Activated naive CD8-positive, alpha-beta T cell treated with anti-CD3 and anti-CD28 coated beads, Interleukin-2, amount 10 ng/mL, durations not matched to agents 7 days and 5 days (primary cell): ENCODE measurements at places on chromosomes 13 and 19.

DNA sequence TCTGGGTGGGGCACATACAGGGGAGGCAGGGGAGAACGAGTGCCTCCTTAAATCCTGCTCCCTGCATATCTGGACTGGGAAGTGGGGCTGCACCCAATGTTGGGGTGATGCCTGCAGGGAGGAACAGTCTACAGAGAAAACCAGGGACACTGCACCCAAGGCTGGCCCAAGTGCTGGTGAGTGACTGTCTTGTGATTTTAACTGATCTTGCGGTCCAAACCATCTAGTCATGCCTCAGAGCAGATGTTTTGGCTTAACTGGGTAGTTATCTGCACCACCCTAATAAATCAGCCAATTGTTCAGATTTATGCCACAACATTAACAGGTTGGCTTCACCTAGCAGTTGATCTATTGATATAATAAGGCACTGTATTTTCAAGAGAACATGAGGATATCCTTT lies 219.2 kb upstream of the IRS2 start:
- H3K36me3 ChIP-seq, result no peaks in the 10 kb centered on the region
- no peak overlapping the region for H3K27ac ChIP-seq
- H3K4me3 ChIP-seq, result no peak overlapping the region
- H3K27me3 ChIP-seq, result no peaks in the 10 kb centered on the region
- H3K4me1 ChIP-seq, result no peaks in the 10 kb centered on the region
- no peak for DNase-seq

DNA sequence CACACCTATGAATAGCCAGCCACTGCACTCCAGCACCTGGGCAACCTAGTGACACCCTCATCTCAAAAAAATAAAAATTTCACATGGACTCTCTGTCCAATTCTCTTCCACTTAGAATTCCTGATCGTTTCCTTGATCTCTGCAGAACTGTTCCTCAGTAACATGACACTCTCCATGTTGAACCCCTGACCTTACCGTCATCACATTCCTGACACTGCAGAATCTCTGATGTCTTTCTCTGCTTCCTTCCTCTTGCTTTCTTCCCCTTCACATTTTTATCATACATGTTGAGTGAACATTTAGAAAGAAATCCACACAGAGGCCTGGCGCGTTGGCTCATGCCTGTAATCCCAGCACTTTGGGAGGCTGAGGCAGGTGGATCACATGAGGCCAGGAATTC lies 15.0 kb downstream of the ZNF114 start:
- peaks cover 2% of the 10 kb centered on the region for H3K27me3 ChIP-seq
- DNase-seq, result no peak
- peaks cover 13% of the 10 kb centered on the region for H3K36me3 ChIP-seq
- H3K27ac ChIP-seq, result no peak overlapping the region
- no peak overlapping the region for H3K4me3 ChIP-seq

- no peak for DNase-seq
- no peak overlapping the region for H3K27ac ChIP-seq
- peaks cover 9% of the 10 kb centered on the region for H3K4me1 ChIP-seq
- H3K36me3 ChIP-seq, result peaks cover 14% of the 10 kb centered on the region
- H3K27me3 ChIP-seq, result no peaks in the 10 kb centered on the region
- H3K4me3 ChIP-seq, result no peak overlapping the region
These were observed 8.4 kb downstream of the DYRK1B start for GRCh38 chr19:39825531-39826076.

- no peak overlapping the region for H3K4me3 ChIP-seq
- no peaks in the 10 kb centered on the region for H3K27me3 ChIP-seq
- H3K4me1 ChIP-seq, result no peaks in the 10 kb centered on the region
These were observed 1417.3 kb downstream of the OLFM4 start for GRCh38 chr13:54445865-54446264.

DNA sequence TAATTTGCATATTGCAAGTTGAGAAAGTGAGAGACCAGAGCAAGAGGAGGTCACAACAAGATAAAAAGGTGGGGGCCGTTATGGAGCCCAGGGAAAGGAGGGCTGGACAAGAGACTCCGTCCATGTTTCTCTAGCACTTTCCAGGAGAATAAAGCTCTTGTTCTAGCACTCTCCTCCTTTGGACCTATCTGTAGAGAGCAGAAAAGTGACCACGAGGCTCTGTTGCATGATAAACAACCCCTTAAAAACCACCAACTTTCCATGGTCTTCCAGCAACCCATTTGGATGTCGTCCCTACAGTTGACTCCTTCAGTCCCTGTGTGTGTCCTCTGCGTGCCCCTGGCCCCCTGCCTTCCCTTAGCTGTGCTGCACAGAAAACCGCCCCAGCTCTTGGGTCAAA lies 4.1 kb upstream of the ARL11 start:
- H3K27me3 ChIP-seq, result peaks cover 4% of the 10 kb centered on the region
- no peak overlapping the region for H3K27ac ChIP-seq
- no peak for DNase-seq

DNA sequence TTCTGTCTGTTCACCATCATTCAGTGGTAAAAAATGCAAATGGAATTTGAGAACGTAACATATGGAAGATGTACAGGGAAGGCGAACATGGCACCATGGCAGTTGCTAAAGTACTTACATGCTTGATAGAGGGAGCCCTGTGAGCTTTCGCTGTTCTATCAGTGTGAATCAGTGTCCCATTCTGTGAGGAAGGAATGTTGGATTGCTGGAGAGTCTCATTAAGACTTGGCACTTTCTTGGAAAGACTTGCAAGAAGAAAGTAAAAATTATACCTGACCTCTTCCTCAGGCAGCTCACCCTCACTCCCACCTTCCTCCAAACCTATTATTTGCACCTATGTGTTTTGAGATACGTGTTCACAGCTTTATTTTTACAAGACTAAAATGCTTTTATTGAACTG lies 43.5 kb downstream of the FREM2 start:
- DNase-seq, result no peak
- no peak overlapping the region for H3K27ac ChIP-seq
- H3K4me3 ChIP-seq, result no peak overlapping the region
- H3K27me3 ChIP-seq, result no peaks in the 10 kb centered on the region

DNA sequence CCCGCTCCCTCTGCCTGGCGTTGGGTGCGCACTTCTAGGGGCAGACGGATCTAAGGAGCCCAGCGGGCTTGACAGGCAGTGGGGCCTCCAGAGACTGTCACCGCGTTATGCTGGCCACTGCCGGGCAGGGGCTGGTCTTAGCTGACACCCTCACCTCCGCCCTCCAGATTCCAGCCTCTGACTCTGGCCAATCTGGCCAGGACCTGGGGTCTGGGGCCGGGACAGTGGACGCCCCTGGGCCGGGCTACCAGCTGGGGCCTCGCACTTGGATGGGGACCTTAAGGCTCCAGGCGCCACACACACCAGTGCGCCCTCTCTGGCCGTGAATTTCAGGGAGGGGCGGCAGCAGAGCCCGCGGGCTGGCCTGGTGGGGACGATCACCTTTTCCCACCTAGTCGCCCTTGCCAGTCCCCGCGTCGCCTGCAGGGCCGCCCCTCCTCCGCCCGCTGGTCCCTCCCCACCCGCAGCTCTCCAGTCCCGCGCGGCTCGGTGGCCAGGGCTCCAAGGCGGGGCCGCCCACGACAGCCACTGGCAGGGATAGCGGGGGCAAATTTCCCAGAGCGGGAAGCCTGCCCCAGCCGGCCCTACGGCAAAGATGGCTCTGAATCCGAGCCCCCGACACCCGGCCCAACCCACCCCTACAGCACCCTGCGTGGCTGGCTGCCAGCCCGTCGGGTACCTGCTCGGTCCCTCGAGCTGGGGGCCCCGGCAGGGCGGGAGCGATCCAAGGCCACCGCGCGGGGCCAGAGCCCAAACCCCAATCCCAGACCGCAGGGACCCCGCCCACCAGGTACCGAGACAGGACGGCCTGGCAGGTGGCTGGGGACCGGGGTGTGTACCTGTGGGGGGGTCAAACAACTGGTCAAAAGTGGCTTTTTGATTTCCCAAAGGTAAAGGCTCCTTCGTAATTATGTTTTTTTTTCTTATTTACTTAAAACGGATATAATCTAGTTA lies 6.1 kb upstream of the ZNF98 start:
- no peak overlapping the region for H3K4me3 ChIP-seq
- no peaks in the 10 kb centered on the region for H3K36me3 ChIP-seq
- no peak overlapping the region for H3K27ac ChIP-seq
- DNase-seq, result no peak

- peaks cover 12% of the 10 kb centered on the region for H3K27me3 ChIP-seq
- no peak overlapping the region for H3K27ac ChIP-seq
- H3K36me3 ChIP-seq, result no peaks in the 10 kb centered on the region
These were observed 74.9 kb upstream of the SPATA13 start for GRCh38 chr13:24085662-24086061.
